ENCODE measurements at places on chromosomes 4 and X.

DNA sequence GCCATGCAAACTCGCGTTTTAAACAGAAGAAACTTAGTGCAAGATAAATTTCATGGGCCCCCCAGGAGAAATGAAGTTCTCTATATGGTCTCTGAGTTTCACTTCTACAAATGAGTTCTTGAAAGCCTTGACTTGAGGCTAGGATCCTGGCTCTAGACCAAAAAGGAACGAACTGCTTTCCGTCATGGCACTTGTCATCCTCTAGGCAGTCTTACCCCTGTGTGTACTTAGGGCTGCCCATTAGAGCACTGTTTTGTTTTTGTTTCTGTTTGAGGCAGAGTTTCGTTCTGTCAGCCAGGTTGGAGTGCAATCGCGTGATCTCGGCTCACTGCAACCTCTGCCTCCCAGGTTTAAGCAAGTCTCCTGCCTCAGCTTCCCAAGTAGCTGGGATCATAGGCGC is 29.0 kb downstream of the RNF4 start:
- no peak for DNase-seq

DNA sequence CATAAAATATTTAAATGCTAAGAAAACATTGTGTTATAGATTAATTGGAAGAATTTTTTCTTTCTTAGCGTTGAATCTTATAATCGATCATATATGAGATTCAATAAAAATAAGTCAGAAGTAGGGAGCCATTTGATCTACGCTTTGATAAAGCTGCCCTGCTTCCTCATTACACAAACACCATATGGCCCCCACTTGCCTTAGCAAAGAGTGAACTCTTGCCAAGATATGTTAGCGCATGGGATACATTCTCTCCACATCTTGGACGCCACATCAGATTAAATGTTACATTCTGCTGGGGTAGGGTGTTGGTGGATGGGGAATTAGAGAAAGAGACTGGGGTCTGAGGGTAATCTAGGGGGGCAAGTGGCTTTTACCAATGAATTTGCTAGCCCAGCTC is 207.7 kb upstream of the MID1 start:
- no peak for DNase-seq

- no peak for DNase-seq
Measured at GRCh38 chr4:180560896-180561295, 1682.3 kb upstream of the TENM3 start.

DNA sequence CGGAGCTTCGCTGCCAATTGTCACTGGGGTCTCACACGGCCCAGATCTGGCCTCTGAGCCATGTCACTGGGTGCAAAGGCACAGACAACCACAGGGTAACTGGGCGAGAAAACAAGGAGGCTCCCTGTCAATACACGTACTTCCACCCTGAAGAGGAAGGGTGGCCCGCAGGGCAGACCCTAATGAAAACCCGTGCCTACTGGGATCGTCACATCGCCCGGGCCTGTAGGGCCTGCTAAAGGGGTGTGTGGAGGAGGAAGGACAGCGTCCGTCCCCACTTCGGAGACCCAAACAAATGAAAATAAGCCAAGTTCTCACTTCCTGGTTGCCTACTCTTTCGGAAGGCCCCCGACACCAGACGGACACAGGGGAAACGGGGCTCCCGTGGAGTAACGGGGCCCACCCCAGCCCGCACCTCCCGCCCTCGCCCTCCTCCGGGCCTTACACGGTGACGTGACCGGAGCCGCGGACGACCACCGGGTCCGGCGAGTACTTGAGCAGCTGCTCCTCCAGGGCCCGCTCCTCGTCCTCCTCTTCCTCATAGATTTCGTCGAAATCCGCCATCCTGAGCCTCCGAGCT is 578 bp downstream of the CHIC2 start:
- DNase-seq = no peak

DNA sequence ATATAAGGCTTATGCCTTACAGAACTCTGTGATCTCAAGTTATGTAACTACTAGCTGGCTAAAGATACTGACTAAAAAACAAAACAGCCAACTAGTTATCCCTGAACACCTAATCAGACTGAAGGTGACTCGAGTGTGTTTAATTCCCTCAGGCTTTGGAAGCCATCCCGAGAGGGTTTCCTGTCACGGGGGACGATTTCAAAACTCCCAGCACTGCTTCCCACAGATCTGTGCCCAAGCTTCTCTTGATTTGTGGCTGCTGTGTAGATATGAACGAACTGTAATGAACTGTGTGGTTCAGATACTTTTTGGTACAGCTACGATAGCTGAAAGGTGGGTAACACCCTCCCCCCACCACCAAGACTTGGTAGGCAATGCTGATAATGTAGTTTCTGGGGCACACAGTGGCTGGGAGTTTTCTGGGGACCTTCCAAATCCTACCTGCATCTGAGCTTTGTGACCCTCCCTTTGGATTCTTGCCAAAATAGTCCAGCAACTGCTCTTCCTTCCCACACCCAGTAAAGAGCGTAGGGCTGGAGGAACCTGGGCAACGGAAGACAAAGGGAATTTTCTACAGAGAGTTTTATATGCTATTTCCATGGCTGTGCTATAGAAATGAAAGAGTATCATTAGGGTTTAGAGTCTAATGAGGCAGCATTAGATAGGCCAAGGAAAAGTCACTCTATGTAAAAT is 148.8 kb downstream of the MGST2 start:
- DNase-seq = no peak

DNA sequence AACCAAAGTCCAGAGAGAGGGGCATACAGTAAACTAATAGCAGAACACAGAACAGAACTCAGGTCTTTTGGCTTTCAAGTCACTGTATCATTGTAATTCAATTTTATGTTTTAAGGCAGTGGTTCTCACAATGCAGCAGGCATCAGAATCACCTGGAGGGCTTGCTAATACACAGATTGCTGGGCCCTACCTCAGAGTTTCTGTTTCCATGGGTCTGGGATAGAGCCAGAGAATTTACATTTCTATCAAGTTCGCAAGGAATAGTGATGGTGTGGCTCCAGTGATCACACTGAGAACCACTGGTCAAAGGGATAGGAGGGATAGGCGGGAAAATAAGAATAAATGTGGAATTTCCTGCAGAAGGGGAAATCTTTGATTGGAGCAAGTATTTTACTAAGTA is 36.7 kb downstream of the LANCL3 start:
- DNase-seq = no peak

- no peak for DNase-seq
Measured at GRCh38 chrX:39766855-39767254, 330.9 kb downstream of the BCOR start.

- DNase-seq = no peak
Measured at GRCh38 chr4:171472230-171472629, 341.0 kb upstream of the GALNTL6 start.

DNA sequence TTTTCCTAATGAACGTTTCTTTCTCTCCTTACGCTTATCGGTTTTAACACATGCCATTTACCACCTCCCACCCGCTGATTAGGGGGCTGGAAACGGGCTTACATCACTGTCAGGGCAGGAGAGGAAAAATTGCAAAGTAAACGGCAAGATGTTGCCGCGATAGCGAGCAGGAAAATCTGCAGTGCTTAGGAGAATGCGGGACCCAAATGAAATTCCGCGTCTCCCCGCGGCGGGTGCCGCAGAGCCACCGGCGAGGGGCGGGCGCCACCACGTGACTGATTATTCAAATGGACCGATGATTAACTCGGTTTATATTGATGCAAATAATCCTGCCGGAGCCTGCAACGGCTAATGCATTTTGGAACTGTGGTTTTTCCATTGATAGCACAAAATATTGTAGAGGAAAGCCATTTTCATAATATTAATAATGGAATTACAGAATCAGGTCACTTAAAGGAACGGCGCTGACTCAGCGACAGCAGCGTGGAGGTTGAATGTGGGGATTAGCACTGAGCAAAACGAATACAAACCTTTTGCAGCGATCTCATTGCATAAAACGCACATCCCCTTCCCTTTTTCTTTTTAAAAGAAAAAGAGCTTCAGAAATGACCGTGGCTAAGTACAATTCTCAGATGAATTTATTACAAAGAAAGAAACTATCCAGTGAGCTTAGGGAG is 224.2 kb downstream of the STIM2 start:
- DNase-seq = peak; percentile 38

DNA sequence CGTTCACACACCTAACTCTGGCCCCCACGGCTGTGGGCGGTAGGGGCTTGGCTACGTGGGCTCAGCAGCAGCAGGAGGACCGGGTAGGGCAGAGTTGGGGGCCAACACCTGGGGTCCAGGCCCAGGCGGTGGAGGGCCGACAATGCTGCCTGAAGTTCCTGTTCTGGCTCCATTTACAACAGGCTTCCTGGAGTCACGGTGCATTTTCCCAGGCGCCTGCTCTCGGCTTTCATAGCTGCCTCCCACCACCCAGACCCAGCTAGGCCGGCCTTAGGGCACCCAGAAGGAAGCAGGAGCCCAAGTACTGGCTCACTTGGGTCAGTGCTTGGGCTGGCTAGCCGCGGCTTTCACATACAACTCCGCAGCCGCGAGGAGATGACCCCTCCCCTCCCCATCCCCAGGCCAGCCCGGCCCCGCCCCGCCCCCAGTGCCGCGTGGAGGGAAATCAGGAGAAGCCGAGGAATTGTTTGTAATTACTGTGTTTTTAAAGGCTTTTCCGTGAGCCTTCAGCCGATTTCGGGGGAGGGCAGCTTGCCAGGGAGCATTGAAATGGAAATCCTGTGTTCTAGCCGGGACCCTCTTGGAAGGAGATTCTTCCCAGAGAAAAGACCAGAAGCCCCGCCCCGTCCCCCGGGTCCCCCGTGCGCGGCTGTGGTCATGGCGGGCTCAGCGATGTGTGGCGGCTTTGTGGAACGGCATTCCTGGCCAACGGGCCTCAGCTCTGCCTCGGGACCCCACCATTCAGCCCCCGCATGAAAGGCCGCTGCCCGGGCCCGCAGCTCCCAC is 28.5 kb downstream of the PJA1 start:
- no peak for DNase-seq

DNA sequence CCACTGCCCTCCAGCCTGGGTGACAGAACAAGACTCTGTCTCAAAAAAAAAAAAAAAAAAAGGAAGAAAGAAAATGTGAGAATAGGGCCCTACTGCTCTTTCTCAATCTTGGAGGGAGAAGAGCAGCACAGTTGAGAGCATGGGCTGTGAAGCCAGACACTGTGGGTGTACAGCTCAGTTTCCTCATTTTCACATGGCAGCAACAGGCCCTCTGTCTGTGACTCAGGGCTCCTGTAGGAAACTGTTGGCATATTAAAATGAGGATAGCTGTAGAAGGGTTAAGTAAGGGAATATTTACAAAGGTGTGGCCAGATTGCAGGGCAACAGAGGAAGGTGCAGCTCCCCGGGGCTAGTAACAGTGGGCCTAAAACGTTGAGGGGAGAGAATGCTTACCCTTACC is 3.4 kb downstream of the AKAP14 start:
- no peak for DNase-seq

DNA sequence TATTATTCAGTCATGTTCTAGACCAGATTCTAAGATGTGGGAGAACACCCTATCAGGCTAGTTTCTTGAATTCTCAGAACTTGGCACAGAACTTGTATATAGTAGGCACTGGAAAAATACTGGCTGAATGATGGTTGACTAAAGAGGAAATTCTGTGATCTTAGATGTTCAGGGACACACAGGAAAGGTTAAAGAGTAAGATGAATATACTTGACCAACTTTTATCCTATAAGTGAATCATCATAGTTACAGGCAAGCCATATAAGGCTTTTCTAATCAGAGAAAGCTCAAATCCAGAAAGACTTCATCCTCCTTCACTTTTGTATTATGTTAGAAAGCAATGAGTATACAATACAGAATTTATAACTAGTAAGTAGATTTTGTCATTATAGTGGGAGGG is 53.8 kb downstream of the SEPTIN11 start:
- DNase-seq = no peak

- no peak for DNase-seq
Measured at GRCh38 chr4:1364748-1365147, 17.7 kb downstream of the UVSSA start.

DNA sequence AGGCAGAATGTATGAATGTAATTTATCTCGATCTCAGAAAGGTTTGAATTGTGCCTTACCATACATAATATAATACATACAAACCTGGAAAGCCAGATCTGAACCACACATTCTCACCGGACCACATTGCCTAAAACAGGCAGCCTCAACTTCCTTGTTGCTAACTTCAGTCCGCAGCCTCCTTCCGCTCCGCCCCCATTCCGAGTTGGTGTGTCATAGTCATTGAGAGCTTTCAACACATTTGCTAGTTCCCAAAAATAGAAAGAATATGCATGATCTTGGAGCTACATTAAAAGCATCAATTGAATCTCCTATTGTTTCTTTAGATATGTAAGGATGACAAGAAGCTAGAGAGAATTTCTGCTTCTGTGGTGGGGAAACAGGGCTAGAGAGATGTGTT is 127.2 kb downstream of the ARHGEF9 start:
- DNase-seq = no peak

GRCh38 chrX:44235534-44235933 is 107.9 kb downstream of the EFHC2 start:
- no peak for DNase-seq

DNA sequence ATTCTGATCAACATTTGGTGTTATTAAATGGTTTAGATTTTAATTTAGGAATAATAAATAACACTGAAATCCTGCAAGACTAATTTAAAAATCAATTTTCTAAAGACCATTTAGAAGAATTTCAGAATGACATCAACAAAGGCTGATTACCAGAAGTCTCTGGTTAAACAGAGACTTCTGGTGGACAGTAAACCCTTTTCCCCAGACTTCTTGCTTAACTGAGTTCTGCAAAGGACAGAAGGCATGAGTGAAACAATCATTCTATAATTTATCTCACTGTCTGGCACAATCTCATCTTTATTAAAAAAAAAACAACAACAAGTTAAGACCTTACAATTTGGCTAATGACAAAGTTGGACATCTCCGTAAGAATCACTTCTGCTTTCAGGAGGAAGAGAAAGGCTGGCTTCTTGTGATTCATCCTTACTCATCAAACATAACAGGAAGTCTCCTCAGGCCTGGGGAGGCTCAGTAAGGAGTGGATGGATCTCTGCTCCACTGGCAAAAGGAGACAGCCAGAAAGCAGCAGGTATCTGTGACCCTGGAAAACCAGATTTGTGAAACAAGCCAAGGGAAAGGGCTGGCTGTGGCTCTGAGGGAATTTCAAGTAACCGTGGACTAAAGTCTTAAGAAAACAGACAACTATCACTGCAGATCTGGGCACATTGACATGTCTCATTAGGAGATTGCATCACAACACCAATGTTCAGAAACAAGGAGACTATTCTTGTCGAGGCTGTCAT is 908 bp upstream of the TLR6 start:
- peak; percentile 61 for DNase-seq

GRCh38 chr4:75605928-75606327 is 24.4 kb downstream of the CDKL2 start:
- DNase-seq = no peak

- DNase-seq = no peak
Measured at GRCh38 chrX:107677909-107678308, 49.6 kb downstream of the PRPS1 start.

- DNase-seq = no peak
Measured at GRCh38 chrX:118807151-118808017, 16.2 kb upstream of the ZCCHC12 start.

GRCh38 chr4:11436084-11436483 is 7.4 kb upstream of the HS3ST1 start:
- no peak for DNase-seq

GRCh38 chrX:137999552-137999951 is 433.6 kb downstream of the ZIC3 start:
- no peak for DNase-seq

GRCh38 chr4:53450773-53451172 is 73.3 kb downstream of the FIP1L1 start:
- no peak for DNase-seq

Data from activated T-cell treated with anti-CD3 and anti-CD28 coated beads, Interleukin-2, amount 50 U/mL, for 24 hours (primary cell).